CD4-positive, alpha-beta T cell treated with Interleukin-4 for 1 hour (primary cell): ENCODE measurements at places on chromosomes 2 and 18.

- no peak for DNase-seq
These were observed 134.0 kb downstream of the INSIG2 start for GRCh38 chr2:118222273-118222594.

GRCh38 chr2:121969166-121969565 lies 213.7 kb downstream of the TSN start:
- DNase-seq = no peak

DNA sequence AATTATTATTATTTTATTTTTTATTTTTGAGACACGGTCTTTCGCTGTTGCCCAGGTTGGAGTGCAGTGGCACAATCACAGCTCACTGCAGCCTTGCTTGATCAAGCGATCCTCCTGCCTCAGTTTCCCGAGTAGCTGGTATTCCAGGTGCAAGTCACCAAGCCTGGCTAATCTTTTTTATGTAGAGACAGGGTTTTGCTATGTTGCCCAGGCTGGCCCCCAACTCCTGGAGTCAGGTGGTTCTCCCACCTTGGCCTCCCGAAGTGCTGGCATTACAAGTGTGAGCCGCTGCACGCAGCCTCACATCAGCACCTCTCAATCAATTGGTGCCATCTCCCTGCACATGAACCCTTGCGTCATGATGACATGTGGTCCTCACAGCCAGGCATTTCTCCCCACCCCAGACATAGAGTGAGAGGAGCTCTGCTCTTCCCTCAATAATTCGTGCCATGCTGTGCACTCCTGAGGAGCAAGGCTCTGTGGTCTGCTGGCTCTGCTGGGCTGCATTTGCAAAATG lies 5.9 kb downstream of the INPP5D start:
- DNase-seq = no peak

DNA sequence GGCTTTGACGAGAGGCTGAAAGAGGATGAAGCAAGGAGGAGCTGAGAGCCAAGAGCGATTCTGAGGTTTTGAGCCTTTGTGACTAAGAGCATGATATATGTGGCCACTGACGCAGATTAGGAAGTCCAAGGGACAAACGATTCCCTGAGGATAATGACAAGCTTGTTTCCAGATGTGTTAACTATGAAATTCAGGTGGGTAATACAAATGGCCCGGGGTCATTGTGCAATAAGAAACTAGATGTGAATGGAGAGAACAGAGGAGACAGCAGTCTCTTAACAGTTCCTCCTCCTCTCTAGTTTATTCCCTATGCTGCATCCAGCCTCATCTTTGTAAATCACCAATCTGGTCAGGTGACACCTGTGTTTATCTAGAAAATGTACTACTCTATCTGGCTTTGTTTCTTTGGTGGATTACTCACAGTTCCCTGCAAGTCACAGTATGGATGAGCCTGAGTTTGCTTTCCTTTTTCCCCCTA lies 84.2 kb downstream of the SOCS6 start:
- DNase-seq = no peak

DNA sequence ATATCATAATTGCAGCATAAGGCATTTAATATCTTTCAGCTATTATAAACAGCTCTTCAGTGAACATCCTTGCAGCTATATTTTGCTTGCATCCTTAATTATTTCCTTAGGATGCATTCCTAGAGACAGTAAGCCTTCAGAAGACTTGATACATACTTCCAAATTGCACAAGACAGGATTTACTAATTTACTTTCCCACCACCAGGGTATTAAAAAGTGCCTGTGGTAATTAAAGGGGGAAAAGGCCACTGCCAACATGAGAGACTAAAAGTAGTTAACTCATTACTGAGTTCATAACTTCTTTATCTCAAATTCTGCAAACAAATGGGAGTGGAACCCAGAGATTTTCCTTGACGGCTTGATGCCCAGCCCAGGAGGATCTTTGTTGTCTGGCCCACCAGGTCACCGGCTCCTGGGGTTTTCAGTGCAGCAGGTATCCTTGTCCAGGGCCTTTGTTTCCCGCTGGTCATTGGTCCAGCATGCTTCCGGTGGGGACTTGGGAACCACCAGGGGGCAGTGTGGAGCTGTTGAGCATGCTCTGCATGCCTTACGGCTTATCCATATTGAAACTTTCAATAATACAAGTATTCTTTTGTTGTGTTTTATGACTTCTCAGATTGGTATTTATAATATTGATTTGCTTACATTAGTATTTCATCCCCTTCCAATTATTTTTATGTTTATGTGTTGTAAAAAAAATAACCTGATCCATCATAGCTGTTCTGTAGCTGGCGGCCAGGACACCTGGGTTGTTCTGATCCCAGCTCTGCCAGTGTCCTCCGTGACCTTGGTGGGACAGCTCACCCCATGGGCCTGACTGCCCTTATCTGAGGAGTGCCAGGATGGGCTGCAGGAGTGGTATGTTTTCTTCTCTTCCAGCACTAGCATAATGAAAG lies 61.4 kb downstream of the TGOLN2 start:
- DNase-seq = peak; percentile 64

DNA sequence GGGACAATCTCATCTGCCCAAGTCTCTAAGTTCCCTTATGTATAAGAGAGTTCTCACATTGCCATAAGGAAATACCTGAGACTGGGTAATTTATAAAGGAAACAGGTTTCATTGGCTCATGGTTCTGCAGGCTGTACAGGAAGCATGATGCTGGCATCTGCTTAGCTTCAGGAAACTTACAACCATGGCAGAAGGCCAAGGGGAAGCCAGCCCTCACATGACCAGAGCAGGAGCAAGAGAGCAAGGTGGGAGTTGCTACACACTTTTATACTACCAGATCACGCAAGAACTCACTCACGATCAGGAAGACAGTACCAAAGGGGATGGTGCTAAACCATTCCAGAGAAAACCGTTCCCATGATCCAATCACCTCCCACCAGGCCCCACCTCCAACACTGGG lies 73.9 kb downstream of the PRKRA start:
- no peak for DNase-seq

GRCh38 chr2:128736689-128737545 lies 418.2 kb upstream of the HS6ST1 start:
- peak; percentile 40 for DNase-seq

DNA sequence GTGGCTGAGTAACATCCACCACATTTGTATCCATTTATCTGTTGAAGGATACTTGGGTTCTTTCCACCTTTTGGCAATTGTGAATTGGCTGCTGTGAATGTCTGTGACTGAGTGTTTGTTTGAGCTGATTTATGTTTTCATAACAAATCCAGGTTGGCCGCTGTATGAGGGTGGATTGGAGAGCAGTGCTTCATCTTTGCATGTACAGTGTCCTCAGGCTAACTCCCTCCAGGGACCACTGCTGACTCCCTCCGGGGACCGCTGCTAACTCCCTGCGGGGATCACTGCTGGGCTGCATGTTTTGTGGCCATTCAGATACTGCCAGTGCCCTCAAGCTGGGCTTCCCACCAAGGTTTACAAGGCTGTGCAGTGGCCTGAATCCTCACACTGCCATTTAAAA lies 10.2 kb downstream of the BOK start:
- no peak for DNase-seq

DNA sequence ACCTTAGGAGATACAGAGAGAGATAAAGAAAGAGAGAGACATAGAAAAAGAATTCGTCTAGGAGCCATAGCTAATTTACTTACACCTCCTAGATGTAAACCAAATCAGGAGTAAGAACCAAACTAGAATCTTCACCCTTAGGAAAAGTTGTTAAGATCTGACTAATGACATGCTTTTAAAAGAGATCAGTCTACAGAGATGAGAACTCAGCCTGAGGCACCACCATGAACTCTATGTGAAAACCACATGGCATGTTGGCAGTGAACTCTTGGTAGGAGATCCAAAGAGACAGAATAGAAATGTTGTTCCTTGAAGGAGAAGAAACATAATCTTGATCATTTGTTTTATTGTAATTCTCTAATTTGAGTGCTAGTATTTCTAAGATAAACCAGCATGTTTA lies 585.4 kb upstream of the ID2 start:
- DNase-seq = no peak

- no peak for DNase-seq
These were observed 46.5 kb downstream of the PLEK start for GRCh38 chr2:68411397-68412126.

GRCh38 chr2:143877876-143878530 lies 641.9 kb downstream of the ZEB2 start:
- no peak for DNase-seq
